ENCODE measurements at places on chromosomes 1 and 21. TPM values are rescaled to one million over a fixed set of nuclear protein-coding genes. Genes with fewer than 3 reads are reported as not detected.

NTRK1 gene
- total RNA-seq = 0.25 TPM

CYP4A22 gene
- not detected for total RNA-seq

RNU1-1 gene
- total RNA-seq = 73,230 TPM

ELAPOR1 gene
- total RNA-seq = 15.0 TPM

DMAP1 gene
- total RNA-seq = 24.8 TPM

NUDT4B gene
- total RNA-seq = 9.3 TPM

RNU1-3 gene
- 73,230 TPM for total RNA-seq

UMODL1 gene
- not detected for total RNA-seq

CCDC27 gene
- total RNA-seq = not detected

FMO2 gene
- 0.25 TPM for total RNA-seq

FMO4 gene
- total RNA-seq = 1.2 TPM
